Lower lobe of right lung (tissue), 2 donors: ENCODE measurements at places on chromosomes 7 and 10.

- H3K27me3 ChIP-seq = no peaks in the 10 kb centered on the region
- no peaks in the 10 kb centered on the region for H3K36me3 ChIP-seq
- no peak overlapping the region for H3K27ac ChIP-seq
- no peak for DNase-seq
- H3K4me3 ChIP-seq = no peak overlapping the region
Observed at GRCh38 chr7:130234078-130234477, 26.4 kb downstream of the SSMEM1 start.

DNA sequence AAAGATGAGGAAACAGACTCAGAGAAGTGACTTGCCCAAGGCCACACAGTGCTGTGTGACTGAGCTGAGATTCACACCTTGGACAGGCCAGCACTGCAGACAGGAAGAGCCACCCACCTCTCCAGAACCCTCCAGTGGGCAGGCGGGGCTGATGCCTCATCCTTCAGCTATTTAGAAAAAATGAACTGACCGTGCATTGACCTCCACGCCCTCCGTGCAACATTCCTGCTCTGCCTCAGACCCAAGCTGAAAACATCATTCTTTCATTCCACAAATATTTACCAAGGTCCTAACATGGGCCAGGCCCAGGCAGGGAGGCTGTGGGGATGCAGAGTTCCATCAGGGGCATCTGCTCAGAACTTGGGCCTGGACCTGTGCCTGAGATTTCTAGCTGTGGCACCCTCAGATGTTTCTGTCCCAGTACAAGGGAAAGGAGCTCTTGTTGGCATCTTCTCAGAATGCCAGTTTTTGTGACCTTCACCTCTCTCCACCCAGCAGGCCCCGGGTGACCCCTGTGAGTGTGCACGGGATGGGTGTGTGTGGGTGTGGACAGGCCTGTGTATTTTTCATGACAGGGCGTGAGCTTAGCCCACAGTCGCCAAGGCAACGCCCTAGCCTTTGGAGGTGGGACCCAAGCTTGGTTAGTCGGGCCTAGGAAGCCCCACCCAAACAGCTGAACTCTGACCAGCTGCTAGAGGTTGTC lies 6.5 kb downstream of the VSIR start:
- H3K36me3 ChIP-seq = peaks cover 31% of the 10 kb centered on the region
- peaks cover 100% of the 10 kb centered on the region for H3K4me1 ChIP-seq
- H3K4me3 ChIP-seq = peak overlapping the region; percentile 17
- H3K27me3 ChIP-seq = no peaks in the 10 kb centered on the region
- peak overlapping the region; percentile 96 for H3K27ac ChIP-seq

DNA sequence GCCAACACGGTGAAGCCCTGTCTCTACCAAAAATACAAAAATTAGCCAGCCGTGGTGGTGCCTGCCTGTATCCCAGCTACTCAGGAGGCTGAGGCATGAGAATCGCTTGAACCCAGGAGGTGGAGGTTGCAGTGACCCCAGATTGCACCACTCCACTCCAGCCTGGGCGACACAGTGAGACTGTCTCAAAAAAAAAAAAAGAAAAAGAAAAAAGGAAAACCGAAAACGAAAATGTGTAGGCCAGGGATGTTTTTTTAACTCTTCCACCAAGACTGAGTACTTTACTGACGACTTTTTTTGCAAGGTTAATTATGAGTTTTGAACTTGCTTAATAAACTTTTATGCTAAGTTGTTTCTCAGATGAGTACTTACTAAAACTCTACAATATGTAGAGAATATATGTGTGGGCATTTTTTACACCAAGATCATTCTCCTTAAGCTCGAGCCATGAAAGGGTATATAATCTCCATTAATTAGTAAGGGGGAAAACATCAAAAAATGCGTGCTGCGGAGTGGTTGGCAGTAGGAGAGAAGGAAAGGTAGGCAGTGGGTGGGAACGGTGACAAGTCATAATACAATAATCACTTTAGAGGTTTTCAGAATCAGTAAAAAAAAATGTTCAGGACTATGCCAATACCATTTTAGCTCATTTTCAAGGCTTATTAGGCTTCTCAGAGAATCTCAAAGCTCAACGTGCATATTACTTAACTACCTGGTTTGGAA lies 8.6 kb upstream of the ADRB1 start:
- no peaks in the 10 kb centered on the region for H3K4me1 ChIP-seq
- no peak overlapping the region for H3K27ac ChIP-seq
- no peak for DNase-seq
- no peaks in the 10 kb centered on the region for H3K27me3 ChIP-seq
- no peak overlapping the region for H3K4me3 ChIP-seq

DNA sequence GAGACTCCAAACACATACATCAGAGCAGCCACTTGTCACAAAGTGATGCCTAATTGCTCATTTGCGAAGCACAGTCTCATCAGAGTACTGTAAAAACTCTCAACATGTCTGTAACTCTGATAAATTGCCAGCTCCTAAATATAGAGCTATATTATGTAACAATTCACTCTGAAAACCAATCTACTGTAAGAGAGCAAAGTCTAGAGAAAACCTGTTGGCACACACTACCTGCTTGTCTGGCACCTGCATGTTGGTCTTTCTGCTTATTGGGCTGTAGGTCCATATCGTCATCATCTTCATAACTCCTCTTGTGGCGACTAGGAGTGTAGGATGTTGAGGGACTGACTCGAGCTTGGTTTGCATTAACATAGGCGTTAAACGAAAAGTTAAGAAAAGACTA lies 19.8 kb downstream of the MCMBP start:
- no peak overlapping the region for H3K4me3 ChIP-seq
- no peaks in the 10 kb centered on the region for H3K27me3 ChIP-seq
- no peaks in the 10 kb centered on the region for H3K4me1 ChIP-seq
- H3K36me3 ChIP-seq = peaks cover 96% of the 10 kb centered on the region

- no peak for DNase-seq
- no peaks in the 10 kb centered on the region for H3K27me3 ChIP-seq
- H3K27ac ChIP-seq = no peak overlapping the region
Observed at GRCh38 chr10:86034710-86035109, 331.9 kb downstream of the GRID1 start.
